ENCODE measurements at places on chromosomes 4 and X. TPM values are rescaled to one million over a fixed set of nuclear protein-coding genes. Genes with fewer than 3 reads are reported as not detected.

Gene KDR
- 2.5 TPM for total RNA-seq

Gene PROM1
- under 0.01 TPM for total RNA-seq

Gene MAGEA3
- total RNA-seq: not detected

Gene CSTF2
- total RNA-seq: 22.3 TPM

Gene TENM3
- total RNA-seq: 6.3 TPM

Gene ADGRG4
- total RNA-seq: not detected

Gene SHISA3
- total RNA-seq: 6.0 TPM

Gene NAA11
- not detected for total RNA-seq

Gene PTCHD1
- under 0.01 TPM for total RNA-seq

Gene SSX4
- total RNA-seq: not detected

Gene PHOX2B
- total RNA-seq: not detected

Gene TCEANC
- total RNA-seq: 3.9 TPM

Gene SOWAHD
- not detected for total RNA-seq

Gene GPR78
- total RNA-seq: 2.0 TPM

Gene RAPGEF2
- 25.7 TPM for total RNA-seq

Gene SMPX
- not detected for total RNA-seq

Gene SFRP2
- total RNA-seq: 1.8 TPM

Gene CCSER1
- under 0.01 TPM for total RNA-seq

Gene DRD5
- total RNA-seq: not detected

Gene SHROOM3
- 18.0 TPM for total RNA-seq

Gene MSX1
- 4.3 TPM for total RNA-seq

Gene C4orf36
- 0.81 TPM for total RNA-seq

Gene RTL5
- 4.3 TPM for total RNA-seq

Gene MAGEA1
- total RNA-seq: not detected

Gene L1CAM
- 0.36 TPM for total RNA-seq

Gene MCF2
- total RNA-seq: 2.8 TPM

Gene SORCS2
- total RNA-seq: 0.27 TPM

Gene CENPVL1
- 0.41 TPM for total RNA-seq
